Foreskin keratinocyte (primary cell): ENCODE measurements at places on chromosomes 16 and 17. TPM values are rescaled to one million over a fixed set of nuclear protein-coding genes. Genes with fewer than 3 reads are reported as not detected.
A peak's percentile ranks its signal among the peaks of the same experiment; 100 is the strongest.

C17orf100 gene
- total RNA-seq, result 0.88 and 1.2 TPM in 2 replicates

LDHD gene
- 0.48 and 0.49 TPM in 2 replicates for total RNA-seq

RNF43 gene
- total RNA-seq, result 13.5 and 15.0 TPM in 2 replicates

- DNase-seq, result no peak
These were observed 66.1 kb downstream of the NOG start for GRCh38 chr17:56659622-56660021.

GRCh38 chr16:27828671-27829070 lies 234.8 kb downstream of the GSG1L start:
- no peak for DNase-seq

GRCh38 chr17:74426551-74427047 lies 5.3 kb upstream of the GPRC5C start:
- DNase-seq, result no peak

GRCh38 chr16:49629851-49630250 lies 226.1 kb downstream of the ZNF423 start:
- no peak for DNase-seq

DNA sequence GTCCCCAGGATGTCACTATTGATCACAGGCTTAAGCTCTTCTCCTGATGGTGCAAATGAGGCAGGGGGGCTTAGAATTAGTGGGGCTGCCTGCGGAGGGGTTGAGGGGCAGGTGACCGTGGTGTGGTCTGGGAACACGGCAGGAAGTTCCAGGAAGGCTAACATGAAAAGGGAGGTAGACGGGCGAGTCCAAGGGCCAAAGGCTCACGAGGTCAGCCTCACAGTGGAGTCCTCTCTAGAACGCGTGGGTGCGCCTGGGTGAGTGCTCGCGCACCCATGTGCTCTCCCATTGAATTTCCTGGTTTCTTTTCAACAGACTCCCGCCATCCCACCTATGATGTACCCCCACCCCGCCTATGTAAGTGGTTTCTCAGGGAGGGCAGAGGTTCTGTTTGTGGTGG lies 15.2 kb downstream of the LGALS9 start:
- DNase-seq, result no peak

- no peak for DNase-seq
These were observed 53.2 kb downstream of the IRF8 start for GRCh38 chr16:85952197-85952596.

GRCh38 chr16:38941-39892 lies 14.2 kb downstream of the POLR3K start:
- no peak for DNase-seq

DNA sequence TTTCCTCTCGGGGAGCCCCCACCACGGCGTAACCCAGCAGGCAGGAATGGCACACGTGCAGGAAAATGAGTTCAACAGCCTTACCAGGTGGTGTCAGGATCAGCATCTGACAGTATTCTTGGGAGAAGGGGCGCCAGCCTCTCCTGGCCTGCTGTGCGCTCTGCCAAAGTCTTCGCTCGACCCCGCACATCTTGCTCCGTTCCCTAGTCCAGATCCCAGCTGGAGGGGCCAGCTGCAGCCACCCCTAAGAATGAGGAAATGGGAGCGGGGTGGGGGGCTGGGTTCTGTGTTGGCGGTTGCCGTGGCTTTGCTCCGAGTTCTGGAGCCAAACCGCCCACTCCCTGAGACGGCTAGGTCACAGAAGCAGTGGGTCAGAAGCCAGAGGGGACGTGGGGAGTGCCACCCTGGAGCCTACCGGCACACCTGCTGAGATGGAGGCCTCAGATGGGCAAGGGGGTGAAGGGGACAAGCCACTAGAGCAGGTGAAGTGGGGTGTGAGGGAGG lies at the start of gene CHCT1:
TSS of gene CHCT1 (plus strand) at position 328 of the 504 bp plus-strand sequence. CDS start at position 432, 104 bp downstream.
- no peak for DNase-seq

DNA sequence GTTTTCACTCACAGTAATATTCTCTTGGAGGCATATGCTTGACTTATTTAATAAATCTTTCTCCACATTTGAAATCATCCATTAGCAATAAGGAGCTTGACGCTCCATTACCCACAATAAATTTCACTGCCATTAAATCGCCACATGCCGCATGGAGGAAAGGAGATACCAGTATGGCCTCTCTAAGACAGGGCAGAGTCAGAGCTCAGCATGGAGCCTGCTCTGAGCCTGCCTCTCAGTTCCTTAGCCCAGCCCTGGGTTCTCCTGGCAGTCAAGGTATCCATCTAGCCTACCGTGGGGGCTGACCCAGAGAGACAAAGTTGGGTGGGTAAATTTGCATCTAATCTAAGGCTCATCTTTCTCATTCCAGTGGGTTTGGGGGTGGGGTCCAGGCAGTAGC lies 80.3 kb upstream of the CES5A start:
- no peak for DNase-seq

GRCh38 chr16:88575251-88575650 lies 5.0 kb downstream of the ZC3H18 start:
- DNase-seq, result no peak

DNA sequence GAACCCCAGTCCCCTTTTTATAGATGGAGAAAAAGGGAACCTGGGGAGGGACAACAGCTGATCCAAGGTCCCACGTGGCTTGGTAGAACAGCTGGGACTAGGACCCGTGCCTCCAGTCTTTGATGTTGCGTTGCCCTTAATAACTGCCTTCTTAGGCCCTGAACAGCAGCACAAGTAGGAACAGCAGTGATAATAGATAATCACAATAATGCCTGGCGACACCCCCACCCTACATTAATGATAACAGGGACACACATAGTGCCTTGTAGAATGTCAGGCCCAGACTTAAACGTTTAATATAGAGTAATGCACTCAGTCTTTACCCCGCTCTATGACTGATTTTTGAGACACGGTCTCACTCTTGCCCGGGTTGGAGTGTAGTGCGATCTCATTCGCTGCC lies 96.4 kb downstream of the ABCC6 start:
- no peak for DNase-seq

- DNase-seq, result no peak
These were observed 14.9 kb upstream of the WNT9B start for GRCh38 chr17:46836500-46836899.

- no peak for DNase-seq
These were observed 47.0 kb downstream of the TNFRSF13B start for GRCh38 chr17:16924696-16925440.

- no peak for DNase-seq
These were observed 55.4 kb downstream of the COPRS start for GRCh38 chr17:31803494-31804213.

- DNase-seq, result peak; percentile 22
These were observed 32.6 kb downstream of the PMP22 start for GRCh38 chr17:15232517-15232915.

GRCh38 chr17:78831688-78832540 lies 8.7 kb downstream of the USP36 start:
- no peak for DNase-seq

- no peak for DNase-seq
These were observed at the start of gene CRHR1 for GRCh38 chr17:45784293-45784740. TSS of gene CRHR1 (plus strand) at chr17:45784320. CDS start at chr17:45784545, 225 bp downstream.

GRCh38 chr16:88503374-88503770 lies 50.3 kb downstream of the ZFPM1 start:
- no peak for DNase-seq
